HFFc6 (cell line): ENCODE measurements at places on chromosomes 11 and 22.

DNA sequence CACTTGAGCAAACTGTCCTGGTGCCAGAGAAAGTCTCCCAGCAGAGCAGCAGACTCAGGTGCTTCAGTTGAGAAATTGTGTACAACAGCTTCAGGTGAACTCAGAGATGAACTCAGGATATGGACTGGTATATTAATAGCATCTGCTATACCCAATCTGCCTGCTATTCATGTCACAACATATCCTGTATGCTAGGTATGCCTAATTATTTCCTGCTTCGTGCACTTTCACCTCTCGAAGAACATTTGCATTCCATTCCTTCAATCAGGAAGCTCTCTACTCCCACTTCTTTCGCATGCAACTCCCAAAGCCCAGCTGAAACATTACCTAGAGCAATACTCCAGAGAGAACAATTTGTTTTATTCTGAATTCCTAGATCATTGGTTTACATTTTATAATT, 207.7 kb downstream of the KCNA4 start:
- no peak for DNase-seq

DNA sequence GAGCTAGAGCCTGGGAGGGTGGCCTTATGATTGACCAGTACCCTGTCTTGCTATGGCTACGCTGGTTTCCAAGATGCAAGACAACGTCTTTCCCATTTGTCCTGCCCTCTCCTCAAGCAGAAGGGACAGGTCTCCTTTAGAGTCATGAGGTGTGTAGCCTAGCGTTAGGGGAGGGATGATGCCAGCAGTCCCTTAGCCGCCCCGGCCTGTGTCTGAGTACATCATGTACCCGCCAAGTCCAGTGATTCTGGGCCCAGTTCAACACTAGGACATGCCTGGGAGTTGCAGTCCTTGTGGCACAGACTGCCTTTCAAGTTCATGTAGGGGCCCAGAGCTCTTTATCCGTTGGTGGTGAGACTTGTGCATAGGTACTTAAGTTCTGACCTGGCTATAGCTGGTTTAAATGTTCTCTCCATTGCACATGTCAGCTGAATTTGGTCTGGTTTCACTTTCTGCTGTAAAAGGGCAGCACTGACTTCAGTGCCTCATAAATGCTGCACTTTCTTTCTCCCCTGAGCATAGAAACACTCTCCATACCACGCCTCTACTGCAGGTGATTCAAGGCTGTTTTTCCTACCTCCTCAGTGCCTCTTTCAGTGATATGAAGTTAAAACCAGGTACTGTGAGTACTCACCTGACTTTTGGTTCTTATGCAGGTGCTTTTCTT, 151.1 kb downstream of the METTL15 start:
- DNase-seq: no peak

DNA sequence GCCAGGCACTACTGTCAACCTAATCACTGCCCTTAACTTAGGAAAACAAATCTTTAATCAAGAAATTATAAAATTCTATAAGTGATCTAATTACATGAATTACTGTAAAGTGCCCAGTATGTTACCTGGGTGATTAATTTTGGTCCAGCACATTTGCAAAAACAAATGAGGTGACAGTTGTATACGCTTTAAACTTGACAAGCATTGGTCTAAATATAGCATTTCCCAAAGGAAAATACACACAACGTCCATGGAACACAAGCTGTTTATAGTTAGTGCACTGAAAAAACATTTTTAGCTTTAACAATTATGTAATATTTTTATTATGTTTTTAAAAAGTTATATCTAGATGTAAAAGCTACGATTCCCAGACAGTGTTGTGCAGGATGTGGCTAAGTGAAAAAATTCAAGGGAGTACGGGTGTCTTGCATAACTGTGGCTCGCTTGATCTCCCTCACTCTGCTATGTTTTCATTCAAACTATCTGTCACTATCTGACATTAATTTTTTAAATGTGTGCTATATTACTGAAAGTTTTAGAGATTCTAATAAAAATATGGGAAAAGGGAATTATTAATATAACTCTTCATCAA, 38.8 kb downstream of the PGR start:
- DNase-seq: no peak

DNA sequence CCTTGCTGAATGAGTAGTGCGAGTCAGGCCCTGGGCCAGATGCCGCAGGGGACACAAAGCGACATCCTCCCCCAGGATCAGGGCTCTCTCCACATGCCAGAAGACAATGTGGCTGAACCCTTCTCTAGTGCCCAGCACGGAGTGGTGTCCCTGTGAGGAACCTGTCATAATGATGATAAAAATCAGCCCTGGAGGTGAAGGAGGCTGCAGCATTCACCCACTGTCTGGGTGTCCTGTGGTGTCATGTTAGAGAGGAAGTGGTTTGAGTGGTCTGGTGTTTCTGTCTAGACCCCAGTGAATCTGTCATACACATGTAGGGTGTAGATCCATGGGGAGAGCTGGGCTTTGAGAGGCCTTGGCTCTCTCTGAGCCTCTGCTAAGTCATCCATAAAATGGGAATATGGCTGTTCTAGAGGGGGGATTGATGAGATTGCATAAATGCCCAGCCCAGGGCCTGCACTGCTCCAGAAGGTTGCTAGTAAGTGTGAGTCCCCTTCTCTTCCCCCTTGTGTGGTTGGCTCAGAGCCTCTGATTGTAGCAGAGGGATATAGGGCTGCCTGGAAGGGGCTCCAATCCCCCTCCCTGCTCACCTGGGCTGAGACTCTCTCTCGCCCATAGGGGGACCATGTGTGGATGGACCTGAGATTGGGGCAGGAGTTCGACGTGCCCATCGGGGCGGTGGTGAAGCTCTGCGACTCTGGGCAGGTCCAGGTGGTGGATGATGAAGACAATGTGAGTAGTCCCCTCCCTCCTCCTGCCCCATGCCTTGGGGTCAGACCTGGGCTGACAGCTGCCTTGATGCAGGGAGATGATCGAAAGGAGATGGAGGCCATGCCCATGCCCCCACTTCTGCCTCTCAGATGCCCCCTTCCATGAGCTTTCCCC, 14.3 kb downstream of the MYO7A start:
- DNase-seq: no peak

- no peak for DNase-seq
Observed at GRCh38 chr11:61128947-61129638, 26.8 kb downstream of the CD5 start.

GRCh38 chr22:38766076-38766777, 10.4 kb upstream of the SUN2 start:
- DNase-seq: peak; percentile 78

DNA sequence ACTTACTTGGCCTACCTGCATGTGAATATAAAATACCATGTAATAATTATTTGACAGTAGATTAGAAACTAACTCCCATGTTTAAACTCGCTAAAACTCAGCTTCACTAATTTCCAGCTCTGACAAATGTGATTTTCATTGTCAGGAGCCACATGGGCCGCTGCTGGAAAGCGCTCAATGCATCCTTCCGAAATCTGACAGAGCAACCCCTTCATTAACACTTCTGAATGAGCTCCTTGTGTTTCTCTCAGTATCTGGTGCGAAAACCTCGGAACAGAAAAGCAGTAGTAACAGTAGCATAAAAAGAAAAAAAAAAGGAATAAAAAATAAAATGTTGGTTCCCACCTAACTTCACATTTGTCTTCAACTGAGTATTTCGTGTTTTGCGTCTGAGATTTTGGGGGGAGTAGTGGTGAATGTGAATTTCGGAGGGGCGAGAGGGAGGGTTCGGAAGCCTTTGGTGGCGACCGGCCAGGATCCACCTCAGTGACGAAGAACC, 710 bp downstream of the MTCH2 start:
- DNase-seq: no peak

DNA sequence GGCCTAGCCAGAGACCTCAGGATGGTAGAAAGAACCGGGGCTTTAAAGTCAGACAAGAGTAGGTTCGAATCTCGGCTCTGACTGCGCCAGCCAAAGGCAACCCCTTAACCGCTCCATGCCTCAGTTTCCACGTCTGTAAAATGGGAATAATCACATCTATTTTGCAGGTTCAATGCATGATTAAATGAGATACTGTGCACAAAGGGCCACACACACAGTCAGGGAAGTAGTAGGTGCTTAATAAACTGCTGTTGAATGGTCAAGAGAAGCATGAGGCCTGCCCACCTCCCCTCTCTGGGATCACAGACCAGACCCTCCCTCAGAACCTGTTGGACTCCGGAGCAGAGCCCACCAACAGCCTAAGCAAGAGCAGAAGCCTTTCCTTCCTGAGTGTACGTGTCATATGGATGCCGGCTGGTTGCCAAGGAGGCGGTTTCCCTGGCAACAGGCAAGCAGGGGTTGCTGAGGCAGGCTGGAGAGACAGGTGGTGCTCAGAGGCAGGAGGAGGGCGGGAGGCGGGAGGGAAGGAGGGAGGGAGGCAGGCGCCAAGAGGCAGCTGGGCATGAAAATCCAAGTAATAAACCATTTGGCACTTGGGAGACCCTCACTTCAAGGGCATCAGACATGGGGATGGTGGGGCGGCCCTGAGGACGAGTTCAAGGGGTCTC, 43.9 kb downstream of the NFAM1 start:
- DNase-seq: no peak

DNA sequence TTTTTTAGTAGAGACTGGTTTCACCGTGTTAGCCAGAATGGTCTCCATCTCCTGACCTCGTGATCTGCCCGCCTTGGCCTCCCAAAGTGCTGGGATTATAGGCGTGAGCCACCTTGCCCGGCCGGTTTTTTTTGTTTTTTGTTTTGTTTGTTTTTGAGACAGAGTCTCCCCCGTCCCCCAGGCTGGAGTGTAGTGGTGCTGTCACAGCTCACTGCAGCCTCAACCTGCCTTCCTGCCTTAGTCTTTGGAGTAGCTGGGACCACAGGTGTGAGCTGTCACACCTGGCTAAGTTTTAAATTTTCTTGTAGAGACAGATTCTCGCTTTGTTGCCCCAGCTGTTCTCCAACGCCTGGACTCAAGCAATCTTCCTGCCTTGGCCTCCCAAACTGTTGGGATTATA, 3.2 kb downstream of the PPIL2 start:
- DNase-seq: no peak

DNA sequence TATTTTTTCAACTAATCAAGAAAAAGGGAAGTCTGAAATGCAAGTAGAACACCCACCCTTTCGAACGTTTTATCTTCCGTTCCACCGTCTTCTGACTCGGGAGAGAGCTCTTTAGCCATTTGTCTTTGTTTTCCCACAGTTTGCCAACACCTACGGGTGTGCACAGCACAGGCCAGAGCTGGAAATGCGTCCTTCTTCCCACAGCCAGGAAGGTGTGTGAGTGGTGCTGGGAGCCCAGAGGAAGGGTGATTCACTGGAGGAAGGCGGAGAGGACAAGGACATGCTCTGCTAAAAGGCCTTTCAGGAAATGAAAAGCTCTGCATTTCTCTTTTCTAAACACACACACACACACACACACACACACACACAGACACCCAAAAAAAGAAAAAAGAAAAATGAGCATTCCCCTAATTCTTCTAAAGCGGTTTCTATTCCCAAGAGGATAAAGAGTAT, 18.5 kb downstream of the ENDOD1 start:
- DNase-seq: no peak

DNA sequence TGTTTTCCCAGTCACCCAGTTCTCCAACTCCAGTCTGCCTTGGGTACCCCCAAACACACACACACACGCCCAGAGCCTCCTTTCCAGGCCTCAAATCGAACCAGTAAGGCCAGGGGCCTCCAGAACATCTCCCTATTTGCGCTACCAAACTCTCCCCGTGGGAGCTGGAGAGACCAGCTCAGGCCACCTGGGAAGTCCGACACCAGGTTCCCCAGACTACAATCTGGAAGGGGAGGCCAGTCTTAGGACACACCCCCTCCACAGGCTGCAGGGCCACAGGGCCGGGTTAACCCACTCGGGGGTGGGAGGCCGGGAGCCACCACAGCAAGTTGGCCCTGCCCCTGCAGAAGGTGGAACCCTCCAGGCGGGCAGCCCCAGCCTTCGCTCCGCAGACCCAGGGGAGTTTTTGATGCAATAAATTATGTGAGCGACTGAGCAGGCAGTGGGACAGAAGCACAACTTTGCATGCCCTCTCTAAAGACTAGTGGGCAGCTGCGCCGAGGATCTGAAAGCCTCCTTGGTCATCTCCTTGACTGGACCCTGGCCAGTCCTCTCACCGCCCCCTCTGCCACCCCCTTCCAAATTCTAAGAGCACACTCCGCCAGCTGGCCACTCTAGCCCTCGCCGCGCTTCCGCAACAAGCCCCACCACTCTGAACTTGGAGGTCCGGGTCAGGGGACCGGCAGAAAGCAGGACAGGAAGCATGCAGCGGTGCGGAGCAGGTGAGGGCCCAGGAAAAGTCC, 2.8 kb downstream of the IGF2 start:
- DNase-seq: no peak

- peak; percentile 71 for DNase-seq
Observed at GRCh38 chr22:50293441-50294318, 13.8 kb downstream of the PLXNB2 start.

GRCh38 chr11:133172349-133172748, 360.0 kb downstream of the OPCML start:
- DNase-seq: no peak

- no peak for DNase-seq
Observed at GRCh38 chr11:2269601-2270321, 627 bp downstream of the ASCL2 start.

GRCh38 chr11:77619576-77620198, 17.9 kb downstream of the CLNS1A start:
- peak; percentile 32 for DNase-seq

- no peak for DNase-seq
Observed at GRCh38 chr11:91396236-91397133, 828.1 kb upstream of the FAT3 start.

DNA sequence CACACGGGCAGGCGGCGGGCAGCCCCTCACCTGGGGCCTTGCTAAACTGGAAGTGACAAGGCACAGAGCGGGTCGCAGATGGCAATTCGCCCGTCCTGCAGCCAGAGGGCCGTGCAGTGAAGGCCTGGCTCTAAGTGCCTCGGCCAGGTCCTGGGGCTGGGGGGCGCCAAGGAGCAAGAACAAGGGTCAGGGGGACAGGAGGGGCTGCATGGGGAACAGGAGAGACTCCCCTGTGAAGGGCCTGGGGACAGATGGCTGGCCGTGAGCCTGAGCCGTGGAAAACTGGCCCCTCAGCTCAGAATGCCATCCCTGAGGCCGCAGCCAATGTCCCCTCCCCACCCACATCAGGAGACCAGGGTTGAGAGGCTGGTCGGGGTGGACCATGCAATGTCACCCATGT, 60.0 kb downstream of the RTL6 start:
- no peak for DNase-seq

DNA sequence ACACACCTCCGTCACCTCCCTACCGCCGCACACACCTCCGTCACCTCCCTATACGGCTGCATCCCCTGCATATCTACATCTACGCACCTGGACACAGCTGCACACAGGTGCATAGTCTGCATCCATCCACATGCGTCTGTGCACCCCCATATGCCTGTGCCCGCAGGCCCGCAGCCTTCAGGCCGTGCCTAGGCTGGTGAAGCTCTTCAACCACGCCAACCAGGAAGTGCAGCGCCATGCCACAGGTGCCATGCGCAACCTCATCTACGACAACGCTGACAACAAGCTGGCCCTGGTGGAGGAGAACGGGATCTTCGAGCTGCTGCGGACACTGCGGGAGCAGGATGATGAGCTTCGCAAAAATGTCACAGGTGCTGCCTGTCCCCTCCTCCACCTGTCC, 4.8 kb downstream of the PKP3 start:
- peak; percentile 18 for DNase-seq
